ENCODE measurements at places on chromosomes 13 and 19.

- peak; percentile 58 for DNase-seq
Observed at GRCh38 chr19:13102666-13103580, at the start of gene LYL1. Gene LYL1 (minus strand): TSS chr19:13102858. CDS start chr19:13101171, 1,687 bp downstream.

- DNase-seq, result peak; percentile 91
Observed at GRCh38 chr19:57350877-57351805, at the start of gene ZNF304. Gene ZNF304 (plus strand): TSS chr19:57351271. CDS start chr19:57351665, 394 bp downstream.

DNA sequence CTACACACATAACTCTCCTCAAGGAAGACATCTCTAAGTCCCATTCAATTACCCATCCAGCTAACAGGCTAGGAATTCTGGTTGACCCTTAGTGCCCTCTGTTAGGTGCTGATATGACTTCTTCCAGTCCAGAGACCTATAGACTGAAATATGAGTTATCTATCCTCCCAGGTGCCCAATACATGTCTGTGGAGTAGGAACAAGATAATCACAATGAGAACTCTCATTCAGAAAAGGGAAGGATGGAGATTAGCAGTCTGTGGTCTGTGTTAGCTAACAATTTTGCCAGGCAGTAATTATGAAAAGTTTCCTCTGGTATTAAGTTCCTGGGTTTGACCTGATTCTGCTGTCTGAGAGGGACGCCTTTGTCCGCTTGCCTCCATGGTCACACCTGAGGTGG is 44.2 kb upstream of the SLAIN1 start:
- no peak for DNase-seq

DNA sequence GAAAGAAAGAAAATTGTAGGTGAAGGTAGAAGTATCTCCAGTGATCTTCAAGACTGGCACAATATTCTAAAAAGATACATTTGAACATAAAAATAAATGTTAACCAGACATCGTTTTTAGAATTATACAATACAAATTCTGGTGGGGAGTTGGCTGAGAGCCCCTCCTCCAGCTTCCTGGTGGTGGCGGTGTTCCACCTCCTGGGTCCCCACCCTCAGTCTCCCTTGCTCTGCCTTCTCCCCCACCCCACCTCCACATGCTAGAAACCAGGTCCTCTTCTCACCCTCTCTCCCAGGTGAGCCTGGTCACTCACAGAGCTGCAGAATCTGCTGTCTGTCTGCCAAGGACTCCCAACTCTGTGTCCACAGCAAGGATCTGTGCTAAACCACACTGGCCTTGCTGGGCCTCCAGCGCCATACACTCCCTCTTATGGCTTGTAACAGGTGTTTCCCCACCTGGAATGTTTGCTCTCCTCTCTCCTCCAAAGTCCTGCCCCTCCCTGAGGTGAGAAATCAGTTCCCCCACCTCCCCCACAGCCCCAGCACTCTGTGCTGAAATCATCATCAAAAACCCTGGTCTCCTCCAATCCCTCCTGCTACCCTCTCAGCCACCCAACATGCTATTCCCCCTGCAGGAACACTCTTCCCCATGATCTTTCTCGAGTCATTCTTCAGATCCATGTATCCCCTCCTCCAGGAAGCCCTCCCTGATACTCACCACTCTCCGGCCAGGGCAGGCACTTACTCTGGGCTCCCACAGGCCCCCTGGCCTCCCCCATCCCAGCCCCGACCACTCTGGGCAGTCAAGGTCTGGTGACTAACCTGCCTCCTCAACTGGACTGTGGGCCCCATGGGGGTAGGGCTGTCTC is 20.5 kb upstream of the CYP2S1 start:
- DNase-seq, result no peak

- DNase-seq, result no peak
Observed at GRCh38 chr13:28432816-28433560, 61.9 kb downstream of the FLT1 start.

GRCh38 chr13:73370066-73370465 is 311.3 kb downstream of the KLF5 start:
- DNase-seq, result no peak

GRCh38 chr13:32423592-32423991 is 4.3 kb downstream of the N4BP2L1 start:
- DNase-seq, result no peak

GRCh38 chr13:43003010-43003409 is 11.0 kb upstream of the EPSTI1 start:
- DNase-seq, result no peak

DNA sequence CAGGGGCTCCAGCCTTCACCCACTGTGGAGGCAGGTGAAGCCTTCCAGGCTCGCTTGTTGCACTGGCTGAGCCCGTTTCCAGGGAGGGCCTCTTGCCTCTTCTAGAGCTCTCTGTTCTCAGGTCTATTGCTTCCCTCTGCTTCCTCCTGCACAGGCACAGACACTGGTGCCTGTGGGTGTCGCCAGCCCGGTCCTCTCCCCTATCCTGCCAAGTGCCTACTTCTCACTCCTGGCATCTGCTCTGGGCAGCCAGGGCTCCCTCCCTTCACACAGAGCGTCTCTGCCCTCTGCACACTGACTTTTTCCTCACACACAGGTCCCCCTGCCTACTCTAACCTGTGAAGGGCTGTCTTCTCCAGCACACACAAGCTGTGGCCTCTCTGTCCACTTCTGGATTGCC is 60.3 kb downstream of the SLC7A9 start:
- DNase-seq, result no peak

DNA sequence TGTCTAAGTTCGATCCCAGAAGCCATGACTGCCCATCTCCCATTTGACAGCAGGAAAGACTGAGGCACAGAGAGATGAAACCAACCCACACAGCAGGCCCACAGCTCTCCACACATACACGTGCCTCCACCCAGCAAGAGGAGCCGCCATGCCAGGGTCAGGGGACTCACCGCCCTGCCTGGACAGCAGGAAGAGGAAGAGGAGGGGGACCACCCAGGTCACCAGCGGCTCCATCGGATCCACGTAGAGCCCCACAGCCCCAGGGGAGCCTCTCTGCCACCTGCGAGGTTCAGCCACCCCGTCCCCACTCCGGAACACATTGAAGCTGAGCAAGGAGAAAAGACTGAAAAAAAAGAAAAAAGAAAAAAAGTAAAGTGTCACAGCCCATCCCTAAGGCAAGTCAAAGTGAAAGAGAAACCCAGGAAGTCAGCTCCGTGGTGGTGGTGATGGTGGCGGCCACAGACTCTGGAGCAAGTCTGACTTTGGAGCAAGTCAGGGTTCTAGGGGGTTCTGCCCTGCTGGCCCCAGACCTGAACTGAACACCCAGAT is at the start of gene IL12RB1:
TSS of gene IL12RB1 (minus strand) at position 345 of the 549 bp plus-strand sequence. CDS start at position 234, 111 bp downstream.
- DNase-seq, result peak; percentile 82

- no peak for DNase-seq
Observed at GRCh38 chr19:18850471-18851375, 19.0 kb downstream of the UPF1 start.

DNA sequence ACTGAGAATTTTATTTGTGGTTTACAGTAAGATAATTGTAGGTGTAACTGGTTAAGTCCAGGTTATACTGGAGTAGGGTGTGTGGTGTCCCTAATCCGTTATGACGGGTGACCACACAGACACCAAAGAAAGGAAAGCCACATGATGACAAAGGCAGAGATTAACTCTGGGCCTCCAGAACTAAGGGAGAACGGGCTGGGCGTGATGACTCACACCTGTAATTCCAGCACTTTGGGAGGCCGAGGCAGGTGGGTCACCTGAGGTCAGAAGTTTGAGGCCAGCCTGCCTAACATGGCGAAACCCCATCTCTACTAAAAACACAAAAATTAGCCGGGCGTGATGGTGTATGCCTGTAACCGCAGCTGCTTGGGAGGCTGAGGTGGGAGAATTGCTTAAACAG is 10.2 kb upstream of the FUT2 start:
- DNase-seq, result no peak

- DNase-seq, result no peak
Observed at GRCh38 chr13:92012787-92013186, 614.4 kb downstream of the GPC5 start.

DNA sequence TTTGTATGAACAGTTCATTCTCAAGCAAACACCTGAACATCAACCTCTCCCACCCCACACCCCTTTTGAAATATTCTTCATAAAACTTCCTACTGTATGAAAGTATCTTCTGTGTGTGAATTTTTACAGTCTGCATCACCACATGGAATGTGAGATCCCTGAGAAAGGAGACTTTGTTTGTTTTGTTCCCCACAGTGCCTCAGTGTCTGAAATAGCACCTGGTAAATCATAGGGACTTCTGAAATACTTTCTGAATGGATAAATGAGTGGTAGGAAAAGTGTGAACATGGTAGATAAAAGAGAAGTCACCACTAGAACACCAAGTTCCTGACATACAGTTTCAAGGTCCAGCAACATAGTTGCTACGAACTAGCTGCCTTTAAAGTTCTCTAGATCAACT is 1071.2 kb downstream of the EFNB2 start:
- no peak for DNase-seq

DNA sequence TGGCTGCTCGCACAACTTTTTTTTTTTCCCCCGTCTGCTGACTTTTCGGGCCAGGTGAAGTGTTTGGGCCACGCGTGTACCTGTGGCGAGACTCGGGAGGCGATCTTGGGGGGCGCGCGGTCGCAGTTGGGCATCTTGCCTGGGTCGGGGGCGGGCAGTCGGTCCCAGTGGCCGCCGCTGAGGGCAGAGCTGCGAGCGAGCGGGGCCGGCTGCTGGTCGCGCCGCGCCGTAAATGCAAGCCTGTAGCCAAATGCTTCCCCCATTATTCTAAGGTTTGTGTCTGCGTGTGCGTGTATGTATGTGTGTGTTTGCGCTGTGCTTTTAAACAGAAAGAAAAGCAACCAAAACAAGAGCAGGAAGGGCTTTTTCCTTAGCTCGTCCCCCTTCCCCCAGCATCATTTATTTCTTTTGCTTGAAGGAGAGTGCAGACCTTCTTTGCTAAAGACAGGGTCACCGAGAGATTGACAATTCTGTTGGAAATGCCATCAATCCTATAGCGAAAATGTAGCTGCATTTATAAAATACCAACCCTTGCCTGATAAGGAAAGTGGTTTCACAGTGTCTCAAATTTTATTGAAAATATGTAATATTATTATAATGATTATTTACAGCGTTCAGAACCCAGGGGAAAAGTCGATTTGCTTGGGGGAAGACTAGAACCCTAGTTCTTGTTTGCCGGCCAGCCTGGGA is 143.2 kb upstream of the ZNF536 start:
- no peak for DNase-seq

GRCh38 chr13:112143753-112144615 is 77.0 kb downstream of the SOX1 start:
- DNase-seq, result no peak

DNA sequence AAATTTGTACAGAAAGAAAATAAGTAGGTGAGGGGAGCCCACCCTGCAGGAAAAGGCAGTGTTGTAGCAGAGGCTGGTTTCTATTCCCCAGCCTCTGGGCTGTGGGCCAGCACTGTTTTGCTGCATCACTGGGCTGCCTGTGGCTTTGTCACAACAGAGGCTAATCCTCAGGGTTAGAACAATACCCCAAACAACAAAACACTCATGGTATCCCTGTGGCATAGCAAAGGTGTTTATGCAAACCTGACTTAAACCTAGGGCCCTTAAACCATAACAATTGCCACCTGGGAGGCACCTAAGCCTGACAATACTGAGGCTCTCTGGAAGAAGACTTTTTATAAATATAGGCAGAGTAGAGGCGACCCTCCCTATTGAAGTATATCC is 314.7 kb downstream of the OLFM4 start:
- no peak for DNase-seq

DNA sequence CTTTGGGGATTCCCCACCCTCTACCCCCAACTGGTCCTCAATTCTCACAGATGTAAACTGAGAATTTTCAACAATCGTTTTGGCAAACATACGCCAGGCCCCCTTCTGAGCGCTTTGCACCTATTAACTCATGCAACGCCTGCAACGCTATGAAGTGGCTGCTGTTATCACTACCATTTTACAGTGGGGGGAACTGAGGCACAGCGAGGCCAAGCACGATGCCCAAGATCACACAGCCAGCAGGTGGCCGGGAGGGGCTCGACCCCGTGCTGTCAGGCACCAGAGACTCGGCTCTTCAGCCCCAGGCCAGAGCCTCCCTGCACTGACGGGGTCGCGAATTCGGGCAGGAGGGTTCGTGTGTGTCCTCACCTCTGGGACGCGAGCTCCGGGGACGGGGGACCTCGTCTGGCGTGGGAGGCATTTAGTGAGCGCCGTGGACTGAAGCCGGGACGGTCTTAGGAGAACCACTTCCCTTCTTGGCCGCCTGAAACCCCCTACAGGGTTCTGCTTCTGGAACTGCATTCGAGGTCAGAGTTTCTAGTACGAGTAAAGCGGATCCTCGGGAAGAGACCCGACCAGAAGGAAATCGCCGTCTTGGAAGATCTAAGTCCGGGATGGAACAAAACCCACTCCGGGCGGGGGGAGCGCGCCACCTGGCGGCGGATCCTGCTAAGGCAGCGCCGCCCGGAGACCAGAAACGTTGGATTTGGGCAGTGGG is 21.0 kb downstream of the ZNF114 start:
- peak; percentile 64 for DNase-seq

DNA sequence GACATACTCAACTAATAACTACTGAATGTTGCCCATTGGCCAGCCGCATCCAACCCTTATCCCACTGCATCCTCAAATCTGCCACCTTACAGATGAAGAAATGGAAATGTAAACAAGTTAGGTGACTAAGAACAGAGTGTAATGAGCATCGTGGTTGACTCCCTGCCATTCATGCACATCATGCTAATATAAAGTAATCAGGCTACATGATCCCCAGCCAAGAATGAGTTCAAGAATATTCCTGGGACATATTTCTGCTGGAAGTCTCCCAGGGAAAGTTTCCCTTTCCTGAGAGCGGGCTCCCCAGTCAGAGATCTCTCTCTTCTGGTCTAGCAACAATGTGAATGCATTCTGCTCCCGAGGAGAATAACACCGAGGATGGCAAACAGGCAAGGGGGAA is 55.9 kb upstream of the SERP2 start:
- no peak for DNase-seq

DNA sequence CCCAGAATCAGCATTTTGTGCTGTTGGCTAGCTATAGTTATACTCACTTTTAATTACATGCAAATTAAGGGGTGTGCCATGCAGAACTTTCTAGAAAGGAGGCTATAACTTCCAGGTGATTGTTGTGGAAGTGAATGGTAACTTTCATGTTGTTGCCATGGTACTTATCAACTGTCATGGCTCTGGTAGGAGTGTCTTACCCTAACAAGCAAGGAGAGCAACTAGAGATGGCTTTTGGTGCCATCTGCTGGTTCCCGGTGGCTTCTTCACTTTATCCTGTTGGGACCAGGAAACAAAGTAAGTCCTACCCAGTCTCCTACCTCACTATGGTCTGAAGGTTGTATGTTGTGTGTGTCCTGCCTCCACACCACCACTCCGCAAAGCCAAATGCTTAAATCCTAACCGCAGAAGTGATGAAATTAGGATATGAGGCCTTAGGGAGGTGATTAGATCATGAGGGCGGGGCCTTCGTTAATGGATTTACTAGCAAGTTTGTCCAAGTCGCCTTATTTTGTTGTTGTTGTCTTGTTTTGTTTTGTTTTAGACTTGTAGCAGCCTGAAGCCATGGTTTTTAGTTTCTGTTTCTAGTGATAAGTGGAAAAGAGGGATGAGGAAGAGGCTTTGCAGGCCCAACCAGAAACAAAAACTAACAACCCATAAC is 22.6 kb downstream of the FBXL12 start:
- DNase-seq, result peak; percentile 92
